ENCODE measurements at places on chromosomes 16 and 17. TPM values are rescaled to one million over a fixed set of nuclear protein-coding genes. Genes with fewer than 3 reads are reported as not detected.

DNA sequence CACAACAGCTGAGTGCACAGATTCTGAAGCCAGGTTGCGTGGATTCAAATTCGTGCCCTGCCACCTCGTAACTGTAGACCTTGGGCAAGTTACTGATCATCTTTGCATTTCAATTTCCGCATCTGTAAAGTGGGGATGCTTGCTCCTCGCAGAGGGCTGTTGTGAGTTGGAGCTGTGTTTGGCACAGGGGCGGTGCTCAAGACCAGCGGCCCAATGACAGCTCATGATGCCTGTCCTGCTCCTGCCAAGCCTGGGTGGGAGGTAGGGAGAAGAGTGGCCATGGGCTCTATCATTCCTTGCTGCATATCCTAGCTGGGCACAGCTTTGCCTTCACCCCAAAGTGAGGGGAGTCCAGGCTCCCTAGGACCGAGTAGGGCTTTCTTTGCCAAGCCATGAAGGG, 12.6 kb downstream of the NXPH3 start:
- H3K27me3 ChIP-seq, result no peaks in the 10 kb centered on the region
- no peak for DNase-seq
- H3K4me3 ChIP-seq, result no peak overlapping the region

DNA sequence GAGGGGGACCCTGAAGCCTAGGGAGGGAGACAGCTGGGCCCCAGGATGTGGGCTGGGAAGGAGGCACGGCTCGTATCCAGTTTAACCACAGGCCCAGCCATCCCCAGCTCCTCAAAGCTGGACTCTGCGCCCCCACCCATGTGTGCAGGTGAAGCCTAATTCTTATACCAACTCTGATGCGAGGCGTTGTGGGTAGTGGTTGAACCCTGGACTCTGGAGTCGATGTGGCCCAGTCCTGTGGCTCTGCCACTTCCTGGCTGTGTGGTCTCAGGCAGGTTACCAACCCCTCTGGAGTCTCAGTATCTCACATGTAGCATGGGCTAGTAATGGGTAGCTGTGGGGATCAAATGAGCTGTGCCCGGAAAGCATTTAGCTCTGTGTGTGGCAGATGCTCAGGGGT, 60.4 kb upstream of the TOB1 start:
- no peak overlapping the region for H3K4me3 ChIP-seq
- no peaks in the 10 kb centered on the region for H3K36me3 ChIP-seq
- no peaks in the 10 kb centered on the region for H3K27me3 ChIP-seq
- no peak overlapping the region for H3K27ac ChIP-seq
- peaks cover 16% of the 10 kb centered on the region for H3K4me1 ChIP-seq

DNA sequence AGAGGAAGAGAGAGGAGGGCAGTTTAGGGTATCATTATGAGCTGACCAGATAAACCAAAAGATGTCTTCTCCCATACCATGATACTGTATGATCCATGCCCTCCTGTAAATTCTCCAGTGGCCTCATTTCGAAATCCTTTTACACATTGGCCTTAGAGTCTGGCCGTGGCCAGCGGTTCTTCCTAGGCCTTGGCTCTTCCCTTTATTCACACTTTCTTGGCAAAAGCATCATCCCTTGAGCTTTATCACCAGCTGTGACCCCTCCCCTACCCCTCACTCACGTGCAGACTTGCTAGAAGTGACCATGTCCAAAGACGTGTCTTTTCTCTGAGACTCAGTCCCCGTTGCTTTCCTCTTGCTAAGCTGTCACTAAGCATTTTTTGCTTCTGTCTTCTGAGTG, 22.8 kb downstream of the KATNIP start:
- H3K27me3 ChIP-seq, result no peaks in the 10 kb centered on the region
- no peak overlapping the region for H3K27ac ChIP-seq
- H3K4me1 ChIP-seq, result no peaks in the 10 kb centered on the region

GRCh38 chr17:59897090-59897489, 4.2 kb downstream of the RPS6KB1 start:
- DNase-seq, result no peak
- peaks cover 39% of the 10 kb centered on the region for H3K4me1 ChIP-seq
- peaks cover 12% of the 10 kb centered on the region for H3K36me3 ChIP-seq
- H3K27me3 ChIP-seq, result no peaks in the 10 kb centered on the region
- H3K4me3 ChIP-seq, result no peak overlapping the region

GRCh38 chr17:27206447-27206846, 87.5 kb upstream of the WSB1 start:
- peak; percentile 23 for DNase-seq
- peaks cover 3% of the 10 kb centered on the region for H3K4me1 ChIP-seq
- H3K27ac ChIP-seq, result no peak overlapping the region
- H3K4me3 ChIP-seq, result no peak overlapping the region

GRCh38 chr16:24718967-24719521, 10.4 kb upstream of the TNRC6A start:
- no peak for DNase-seq
- H3K36me3 ChIP-seq, result no peaks in the 10 kb centered on the region
- H3K4me3 ChIP-seq, result no peak overlapping the region
- peaks cover 33% of the 10 kb centered on the region for H3K4me1 ChIP-seq
- no peak overlapping the region for H3K27ac ChIP-seq
- H3K27me3 ChIP-seq, result peaks cover 11% of the 10 kb centered on the region

DNA sequence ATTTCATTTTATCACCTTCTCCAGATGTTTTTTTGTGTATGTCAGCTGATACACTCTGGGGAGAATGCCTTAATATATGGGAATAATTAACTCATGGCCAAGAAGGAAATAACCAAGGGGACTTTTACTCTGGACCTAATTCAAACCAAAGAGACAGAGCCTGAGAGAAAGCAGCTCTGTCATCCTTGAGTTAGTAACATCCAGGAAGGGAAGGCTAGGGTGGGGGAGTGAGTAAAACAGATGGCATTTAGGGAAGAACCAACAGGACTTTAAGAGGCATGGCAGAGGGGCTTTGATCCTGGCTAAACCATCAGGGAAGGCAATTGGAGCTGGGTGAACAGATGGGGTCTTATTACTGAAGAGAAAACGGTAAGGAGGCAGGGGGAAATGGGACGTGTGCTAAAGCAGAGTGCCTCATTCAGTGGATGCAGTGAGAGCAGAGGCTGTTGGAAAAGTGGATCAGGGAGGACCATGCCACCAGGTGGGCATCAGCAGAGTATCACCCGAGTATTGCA, 2.5 kb upstream of the SMPD3 start:
- peaks cover 20% of the 10 kb centered on the region for H3K4me1 ChIP-seq
- DNase-seq, result no peak
- peaks cover 5% of the 10 kb centered on the region for H3K27me3 ChIP-seq
- H3K4me3 ChIP-seq, result no peak overlapping the region
- no peaks in the 10 kb centered on the region for H3K36me3 ChIP-seq
- H3K27ac ChIP-seq, result no peak overlapping the region

DNA sequence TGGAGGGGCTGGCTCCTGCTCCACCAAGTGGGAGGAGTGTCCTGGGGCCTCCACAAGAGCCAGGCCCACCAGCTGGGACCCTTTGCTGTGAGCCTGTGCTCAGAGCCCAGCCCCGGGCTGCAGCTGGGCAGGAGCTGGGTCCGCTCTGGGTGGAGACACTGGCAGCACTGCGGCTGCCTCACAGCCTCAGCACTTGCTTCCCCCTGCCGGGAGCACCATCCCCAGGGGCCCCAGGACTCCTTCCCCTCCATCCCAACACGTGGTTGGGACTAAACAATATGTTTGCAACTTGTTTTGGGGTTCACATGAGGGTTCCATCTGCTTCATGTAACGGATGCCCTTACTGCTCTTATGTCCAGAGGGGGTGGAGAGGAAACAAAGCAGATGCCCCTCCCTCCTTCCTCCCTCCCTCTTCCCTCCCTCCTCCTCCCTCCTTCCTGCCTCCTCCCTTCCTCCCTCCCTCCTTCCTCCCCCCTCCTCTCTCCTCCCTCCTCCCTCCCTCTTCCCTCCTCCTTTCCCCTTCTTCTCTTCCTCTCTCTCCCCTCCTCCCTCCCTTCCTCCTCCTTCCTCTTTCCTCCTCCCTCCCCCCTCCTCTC, 16.3 kb upstream of the CBFA2T3 start:
- H3K27ac ChIP-seq, result no peak overlapping the region
- peaks cover 4% of the 10 kb centered on the region for H3K27me3 ChIP-seq
- no peaks in the 10 kb centered on the region for H3K4me1 ChIP-seq
- no peak overlapping the region for H3K4me3 ChIP-seq

DNA sequence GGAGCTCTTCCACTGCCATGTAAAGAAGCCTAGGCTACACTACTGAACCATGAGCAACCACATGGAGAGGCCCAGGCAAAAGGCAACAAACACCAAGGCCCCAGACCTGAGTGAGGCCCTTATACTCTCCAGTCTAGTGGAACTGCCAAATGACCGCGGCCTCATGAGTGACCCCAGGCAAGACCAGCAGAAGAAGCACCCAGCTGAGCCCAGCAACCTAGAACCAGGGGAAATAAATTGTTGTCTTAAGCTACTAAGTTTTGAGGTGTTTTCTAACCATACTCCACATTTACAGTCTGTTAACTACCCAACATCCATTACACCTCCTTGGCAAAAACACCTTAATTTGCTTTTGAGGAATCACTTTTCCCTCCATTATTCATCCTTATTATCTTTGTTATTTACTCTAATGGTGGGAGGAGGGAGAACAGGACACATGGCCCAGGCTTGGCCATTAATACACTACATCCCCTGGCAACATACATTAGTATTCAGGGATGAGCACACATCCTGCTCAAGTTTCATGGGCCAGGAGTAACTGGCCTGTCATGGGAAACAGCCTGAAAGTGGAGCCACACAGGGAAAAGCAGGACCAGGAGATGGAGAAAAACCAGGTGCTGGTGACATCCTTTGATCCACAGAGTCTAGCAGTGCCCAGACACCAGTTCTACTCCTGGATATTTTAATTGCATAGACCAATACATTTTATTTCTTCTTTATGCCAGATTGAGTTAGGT, 26.2 kb downstream of the SLC39A11 start:
- peaks cover 5% of the 10 kb centered on the region for H3K4me1 ChIP-seq
- no peak overlapping the region for H3K4me3 ChIP-seq
- no peaks in the 10 kb centered on the region for H3K27me3 ChIP-seq

DNA sequence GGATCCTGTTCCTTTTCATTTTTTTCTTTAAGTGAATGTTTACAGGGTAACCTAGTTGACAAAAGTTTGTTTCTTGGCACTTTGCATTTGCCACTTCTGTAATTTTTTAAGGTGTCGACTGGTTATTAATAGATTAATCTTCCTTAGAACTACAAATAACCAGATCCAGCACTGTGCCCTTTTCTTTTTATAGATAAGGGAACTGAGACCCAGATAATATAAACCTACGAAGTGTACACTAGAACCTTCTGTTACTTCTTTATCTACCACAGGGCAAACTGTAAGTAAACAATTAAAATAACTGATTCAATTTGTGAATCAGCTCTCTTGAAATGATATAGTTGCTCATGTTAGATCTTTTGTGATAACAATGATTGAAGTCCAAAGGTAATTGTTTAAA, 55.4 kb downstream of the NLK start:
- H3K4me1 ChIP-seq, result no peaks in the 10 kb centered on the region
- no peaks in the 10 kb centered on the region for H3K27me3 ChIP-seq
- no peak for DNase-seq
- H3K36me3 ChIP-seq, result peaks cover 8% of the 10 kb centered on the region
- no peak overlapping the region for H3K27ac ChIP-seq
- no peak overlapping the region for H3K4me3 ChIP-seq

DNA sequence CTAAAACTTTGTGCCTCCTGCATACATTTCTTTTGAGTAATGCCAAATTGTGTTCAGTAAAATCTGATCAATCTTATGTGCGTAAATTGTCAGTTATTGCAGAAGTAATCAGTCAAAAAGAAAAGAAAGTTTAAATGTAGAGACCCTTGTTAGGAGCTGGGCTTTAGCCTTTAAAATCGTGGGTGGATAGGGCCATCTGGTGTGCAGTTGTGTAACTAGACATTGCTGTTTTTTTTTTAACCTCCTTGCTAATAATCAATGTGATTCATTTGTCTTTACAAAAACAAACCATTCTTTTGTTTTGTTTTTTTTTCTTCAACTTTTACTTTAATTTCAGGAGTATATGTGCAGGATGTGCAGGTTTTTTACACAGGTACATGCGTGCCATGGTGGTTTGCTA, 5.3 kb upstream of the WWOX start:
- peaks cover 20% of the 10 kb centered on the region for H3K4me1 ChIP-seq
- no peak for DNase-seq
- peaks cover 1% of the 10 kb centered on the region for H3K36me3 ChIP-seq

DNA sequence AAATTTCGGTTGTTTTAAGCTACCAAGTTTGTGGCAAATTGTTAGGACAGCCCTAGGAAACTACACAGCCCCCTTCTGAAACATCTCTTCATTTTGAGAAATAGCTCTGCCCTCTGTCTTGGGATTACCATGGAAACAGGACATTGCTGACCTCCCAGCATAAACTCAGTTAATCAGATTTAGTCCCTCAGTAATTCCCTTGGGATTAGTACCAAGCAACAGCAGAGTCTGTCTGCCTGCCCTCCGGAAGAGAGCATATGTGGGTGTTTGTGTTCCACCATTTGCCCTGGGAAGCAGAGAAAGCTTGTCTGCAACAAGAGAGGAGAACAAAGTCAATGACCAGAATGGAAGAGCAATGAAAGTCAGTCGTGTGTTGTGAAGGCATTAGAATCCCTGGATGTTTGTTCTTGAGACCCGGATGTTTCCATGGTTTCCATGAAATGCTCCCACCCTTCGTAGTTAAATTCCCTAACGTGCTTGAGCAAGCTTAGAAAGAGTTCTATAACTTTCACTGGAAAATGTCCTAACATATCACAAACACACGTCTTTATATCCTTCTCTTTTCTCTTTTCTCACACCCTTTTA, 26.2 kb downstream of the NUDT7 start:
- H3K27me3 ChIP-seq, result peaks cover 8% of the 10 kb centered on the region
- H3K27ac ChIP-seq, result no peak overlapping the region
- H3K4me1 ChIP-seq, result no peaks in the 10 kb centered on the region
- no peak overlapping the region for H3K4me3 ChIP-seq
- H3K36me3 ChIP-seq, result no peaks in the 10 kb centered on the region

DNA sequence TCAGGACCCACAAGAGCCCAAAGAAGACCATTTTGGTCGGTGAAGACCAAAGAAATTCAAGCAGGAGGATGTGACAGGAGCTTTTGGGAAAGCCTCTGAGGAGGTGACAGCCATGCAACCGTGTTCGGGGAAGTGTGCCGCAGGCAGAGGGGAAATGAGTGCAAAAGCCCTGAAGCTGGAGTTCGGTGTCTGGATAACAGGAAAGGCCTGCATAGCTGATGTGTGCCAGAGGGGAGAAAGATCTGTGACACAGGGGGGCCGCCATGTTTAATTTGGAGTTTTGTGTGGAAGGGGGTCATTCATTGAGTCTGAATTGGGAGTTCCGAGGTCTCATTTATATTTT, 870 bp upstream of the ZC3H7A start:
- H3K36me3 ChIP-seq, result peaks cover 23% of the 10 kb centered on the region
- H3K4me1 ChIP-seq, result peaks cover 59% of the 10 kb centered on the region
- DNase-seq, result no peak
- H3K27me3 ChIP-seq, result no peaks in the 10 kb centered on the region
- peak overlapping the region; percentile 87 for H3K4me3 ChIP-seq

GRCh38 chr17:40071313-40072039, 8.7 kb downstream of the THRA start:
- H3K4me1 ChIP-seq, result peaks cover 49% of the 10 kb centered on the region
- H3K4me3 ChIP-seq, result no peak overlapping the region
- H3K27me3 ChIP-seq, result no peaks in the 10 kb centered on the region
- DNase-seq, result no peak

GRCh38 chr17:83014940-83015910, 64.2 kb upstream of the METRNL start:
- H3K4me3 ChIP-seq, result no peak overlapping the region
- peaks cover 2% of the 10 kb centered on the region for H3K36me3 ChIP-seq
- DNase-seq, result no peak
- no peaks in the 10 kb centered on the region for H3K27me3 ChIP-seq
- H3K27ac ChIP-seq, result no peak overlapping the region

Gene GP2
- total RNA-seq, result not detected

Gene PERCC1
- total RNA-seq, result not detected

Gene PLXDC1
- 2.2 TPM for total RNA-seq

Gene CCL8
- total RNA-seq, result not detected

Gene CHRNE
- 0.45 TPM for total RNA-seq

Gene GPR179
- total RNA-seq, result 0.02 TPM

Gene ERAL1
- 43.0 TPM for total RNA-seq

Gene KRT25
- total RNA-seq, result not detected
